ENCODE measurements at places on chromosomes 6 and 20.

- no peak for DNase-seq
Measured at GRCh38 chr6:37777272-37777834, 42.2 kb upstream of the ZFAND3 start.

DNA sequence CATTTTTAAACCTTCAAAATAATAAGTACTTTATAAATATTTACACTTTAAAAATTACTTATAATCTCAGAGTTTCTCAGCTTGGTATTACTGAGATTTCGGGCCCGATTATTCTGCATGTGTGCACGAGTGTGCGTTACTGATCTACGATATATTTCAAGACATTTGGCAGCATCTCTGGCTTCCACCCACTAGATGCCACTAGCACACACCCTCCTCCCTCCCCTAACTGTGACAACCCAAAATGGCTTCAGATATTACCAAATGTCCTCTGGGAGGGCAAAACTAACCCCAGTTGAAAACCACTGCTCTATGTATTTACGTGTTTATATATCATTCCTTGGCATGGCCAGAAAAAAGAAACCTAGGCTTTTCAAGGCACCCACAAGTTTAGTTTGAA lies 95.9 kb downstream of the FYN start:
- DNase-seq: no peak

DNA sequence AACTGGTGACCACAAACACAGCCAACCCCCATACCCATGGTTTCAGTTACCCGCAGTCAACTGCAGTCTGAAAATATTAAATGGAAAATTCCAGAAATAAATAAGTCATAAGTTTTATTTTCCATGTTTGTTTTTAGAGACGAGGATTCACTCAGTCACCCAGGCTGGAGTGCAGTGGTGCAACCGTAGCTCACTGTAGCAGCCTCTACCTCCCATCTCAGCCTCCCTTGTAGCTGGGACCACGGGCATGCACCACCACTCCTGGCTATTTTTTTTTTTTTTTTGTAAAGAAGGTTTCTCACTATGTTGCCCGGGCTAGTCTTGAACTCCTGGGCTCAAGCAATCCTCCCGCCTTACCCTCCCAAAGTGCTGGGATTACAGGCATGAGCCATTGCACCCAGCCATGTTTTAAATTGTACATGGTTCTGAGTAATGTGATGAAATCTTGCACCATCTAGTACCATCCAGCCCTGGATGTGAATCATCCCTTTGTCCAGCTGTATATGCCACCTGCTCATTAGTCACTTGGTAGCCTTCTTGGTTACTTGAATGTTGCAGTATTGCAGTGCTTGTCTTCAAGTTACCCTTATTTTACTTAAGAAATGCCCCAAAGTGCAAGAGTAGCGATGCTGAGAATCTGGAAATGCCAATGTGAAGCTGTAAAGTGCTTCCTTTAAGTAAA lies 14.5 kb downstream of the CSNK2A1 start:
- DNase-seq: no peak

DNA sequence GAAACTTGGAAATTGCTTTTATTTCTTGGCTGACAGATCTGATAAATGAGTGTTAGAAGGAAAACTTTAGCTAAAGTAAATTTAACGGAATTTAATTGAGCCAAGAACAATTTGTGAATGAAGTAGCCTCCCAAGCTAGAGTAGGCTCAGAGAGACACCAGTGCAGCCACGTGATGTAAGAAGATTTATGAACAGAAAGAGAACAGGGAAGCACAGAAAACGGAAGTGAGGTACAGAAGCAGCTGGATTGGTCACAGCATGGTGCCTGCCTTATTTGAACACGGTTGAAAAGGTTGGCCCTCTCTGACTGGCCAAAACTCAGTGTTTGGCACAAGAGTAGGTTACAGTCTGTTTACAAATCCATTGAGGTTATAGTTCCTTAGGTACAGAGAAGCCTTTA lies 29.5 kb upstream of the IFNGR1 start:
- DNase-seq: no peak

DNA sequence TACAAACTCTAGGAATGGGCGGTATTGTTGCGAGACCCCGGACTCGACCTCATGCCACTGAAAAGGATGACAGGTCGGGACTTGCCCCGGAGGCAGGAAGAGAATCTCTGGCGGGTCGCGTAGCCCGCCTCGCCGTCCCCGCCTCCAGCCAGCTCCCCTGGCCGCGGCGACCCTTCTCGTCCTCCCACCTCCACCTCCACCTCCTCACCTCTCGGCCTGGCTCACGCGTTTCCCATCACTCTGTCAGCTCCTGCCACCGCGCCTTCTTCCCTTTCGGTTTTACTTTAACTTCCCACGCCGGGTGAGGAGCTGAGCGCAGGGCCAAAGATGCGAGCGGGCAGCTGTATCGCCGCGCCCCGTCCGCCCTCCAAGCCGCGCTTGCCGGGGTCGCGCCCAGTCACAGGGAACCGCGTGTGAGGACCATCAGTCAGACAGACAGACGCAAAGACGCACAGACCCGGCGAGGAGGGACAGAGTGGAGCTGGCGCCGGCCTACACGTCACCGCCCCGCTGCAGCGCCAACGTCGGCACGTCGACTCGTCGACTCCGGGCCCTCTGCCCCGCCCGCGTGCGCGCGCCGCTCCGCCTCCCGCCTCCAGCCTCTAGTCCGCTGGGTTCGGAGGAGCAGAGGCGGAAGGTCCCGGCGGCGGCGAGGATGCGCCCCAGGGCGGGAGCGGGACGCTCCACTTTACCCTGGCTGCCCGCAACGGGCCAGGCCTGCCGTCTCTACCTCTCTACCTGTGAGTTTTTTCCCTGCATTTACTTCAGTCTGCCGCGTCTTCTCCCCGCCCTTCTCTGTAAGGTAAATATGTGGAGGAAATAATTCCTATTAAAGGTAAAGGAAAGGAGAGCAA lies at the start of gene ASCC3:
Gene ASCC3 (minus strand): TSS at position 477 of the 854 bp plus-strand sequence. CDS start 13,332 bp downstream, outside the sequence.
- peak; percentile 99 for DNase-seq

- DNase-seq: no peak
Measured at GRCh38 chr6:147514831-147515230, 6.3 kb downstream of the SAMD5 start.

GRCh38 chr6:25173951-25174474 lies 105.2 kb upstream of the CARMIL1 start:
- DNase-seq: no peak

GRCh38 chr20:45822857-45823256 lies 4.3 kb downstream of the TNNC2 start:
- peak; percentile 93 for DNase-seq

- no peak for DNase-seq
Measured at GRCh38 chr6:166705069-166705468, 78.0 kb upstream of the RPS6KA2 start.

DNA sequence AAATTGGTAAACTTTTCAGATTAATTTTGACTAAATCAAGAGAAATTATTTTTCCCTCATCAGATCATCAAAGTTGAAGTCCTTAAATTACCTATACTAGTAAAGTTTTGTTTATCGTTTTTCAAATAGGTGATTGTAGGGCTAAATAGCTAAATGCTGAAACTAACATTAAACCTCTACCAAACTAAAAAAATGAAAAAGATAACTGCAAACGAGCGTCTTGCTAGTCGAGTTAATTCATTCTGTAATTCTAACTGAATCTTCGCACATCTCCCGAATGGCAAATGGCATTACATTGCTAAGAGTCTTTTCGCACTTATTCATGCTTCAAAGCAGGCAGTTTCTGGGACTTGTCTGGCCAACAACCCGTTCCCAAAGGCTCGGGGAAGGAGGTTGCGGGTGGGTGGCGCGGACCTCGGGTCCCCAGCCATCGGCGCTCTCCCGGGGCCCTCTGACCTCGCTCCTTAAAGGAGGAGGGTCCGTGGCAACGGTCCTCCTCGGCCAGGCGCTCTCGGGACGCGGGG lies 43.8 kb downstream of the POPDC3 start:
- no peak for DNase-seq
